Foreskin keratinocyte (primary cell): ENCODE measurements at places on chromosomes 6 and 20.

- DNase-seq = no peak
Observed at GRCh38 chr20:10111959-10112250, 77.1 kb downstream of the ANKEF1 start.

GRCh38 chr20:46261456-46262253 is 46.6 kb downstream of the CDH22 start:
- DNase-seq = no peak

GRCh38 chr6:169933251-169933821 is 181.9 kb downstream of the ERMARD start:
- no peak for DNase-seq

- no peak for DNase-seq
Observed at GRCh38 chr20:61169874-61170273, 82.2 kb upstream of the CDH4 start.

- DNase-seq = peak; percentile 31
Observed at GRCh38 chr6:88380083-88380482, 213.9 kb upstream of the CNR1 start.

DNA sequence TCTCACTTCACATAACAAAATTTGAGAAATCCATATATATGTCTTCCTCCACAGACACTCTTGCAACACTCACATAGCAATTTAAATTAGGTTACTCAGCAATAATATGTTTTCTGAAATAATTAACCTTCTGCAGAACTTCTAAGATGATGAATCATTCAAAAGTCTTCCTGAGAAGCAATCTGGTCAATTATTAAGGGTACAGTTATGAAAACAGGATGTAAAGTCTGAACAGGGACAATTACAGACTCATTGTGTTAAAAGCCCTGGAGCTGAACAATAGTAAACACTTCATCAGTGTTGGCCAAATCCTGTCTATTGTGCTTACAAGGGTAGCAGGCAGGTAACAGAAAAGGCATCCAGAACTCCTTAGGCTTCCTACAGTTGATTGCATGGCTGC is 75.4 kb downstream of the FILIP1 start:
- peak; percentile 90 for DNase-seq

- peak; percentile 42 for DNase-seq
Observed at GRCh38 chr6:124590001-124590400, 372.2 kb upstream of the RNF217 start.

DNA sequence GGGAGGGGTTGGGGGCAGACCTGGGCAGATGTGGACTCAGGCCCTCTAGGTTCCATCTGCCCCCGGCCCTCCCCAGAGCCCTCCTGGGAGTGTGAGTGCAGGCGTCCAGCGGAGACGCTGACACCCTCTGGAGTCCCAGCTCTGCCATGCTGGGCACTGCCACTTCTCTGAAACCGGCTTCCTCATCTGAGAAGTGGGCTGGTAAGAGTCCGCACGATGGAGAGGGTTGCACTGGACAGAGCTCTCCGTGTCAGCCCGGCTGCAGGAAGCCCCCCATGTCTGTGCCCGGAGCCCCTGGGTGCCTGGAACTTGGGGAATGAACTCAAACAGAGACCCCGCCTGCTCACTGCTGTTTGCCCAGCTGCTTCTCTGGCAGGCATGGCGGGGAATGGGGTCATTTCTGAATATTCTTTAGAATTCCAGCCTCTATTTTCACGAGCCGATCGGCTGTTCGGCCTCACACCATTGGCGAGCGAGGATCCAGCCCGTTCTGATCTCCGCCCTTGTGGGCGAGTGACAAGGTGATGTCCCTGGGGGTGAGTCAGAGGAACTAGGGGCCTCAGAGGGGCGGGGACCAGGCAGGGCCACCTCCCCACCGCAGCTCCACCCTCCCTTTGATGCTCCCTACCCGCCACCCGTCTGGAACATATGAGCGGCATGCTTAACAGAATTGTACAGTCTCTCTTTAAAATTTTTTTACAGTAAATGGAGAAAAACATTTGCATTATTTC is 47.8 kb upstream of the GATA5 start:
- DNase-seq = no peak

- DNase-seq = peak; percentile 69
Observed at GRCh38 chr6:35727231-35727934, 9.4 kb upstream of the ARMC12 start.

GRCh38 chr6:108744244-108744972 is 103.8 kb upstream of the ARMC2 start:
- DNase-seq = no peak

- no peak for DNase-seq
Observed at GRCh38 chr20:58851221-58851968, 693 bp upstream of the GNAS-AS1 start.

DNA sequence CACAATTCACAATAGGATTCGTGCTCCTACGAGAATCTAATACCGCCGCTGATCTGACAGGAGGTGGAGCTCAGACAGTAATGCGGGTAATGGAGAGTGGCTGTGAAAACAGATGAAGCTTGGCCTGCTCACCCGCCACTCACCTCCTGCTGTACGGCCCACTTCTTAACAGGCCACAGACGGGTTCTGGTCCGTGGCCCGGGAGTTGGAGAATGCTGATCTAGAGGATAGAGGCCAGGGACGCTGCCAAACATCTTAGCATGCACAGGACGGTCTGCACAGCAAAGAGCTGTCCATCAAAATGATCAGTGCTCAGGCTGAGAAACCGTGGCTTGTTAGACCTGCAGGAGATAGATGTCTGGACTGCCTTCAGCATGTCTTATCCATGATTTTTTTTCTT is 186.4 kb downstream of the SASH1 start:
- DNase-seq = no peak

DNA sequence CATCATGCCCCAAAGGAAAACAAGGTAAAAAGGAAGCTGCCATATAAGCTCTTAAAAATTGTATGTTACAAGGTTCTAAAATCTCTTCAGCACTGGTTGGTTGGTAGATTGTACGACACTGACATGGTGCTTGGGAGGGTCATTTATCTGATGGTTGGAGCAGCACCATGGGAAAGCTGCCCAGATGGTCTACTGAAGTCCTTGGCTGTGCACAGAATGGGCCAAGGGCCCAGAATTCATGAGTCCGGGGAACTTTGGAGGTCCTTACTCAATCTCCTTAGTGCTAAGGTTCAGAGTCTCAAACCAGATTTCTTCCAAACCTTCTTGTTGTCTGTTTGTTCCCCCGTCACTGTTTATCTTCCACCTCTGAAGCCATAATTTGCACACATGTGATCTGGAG is 314.4 kb downstream of the ESR1 start:
- DNase-seq = no peak
